Pancreas (tissue), 10 donors: ENCODE measurements at places on chromosomes 12 and 14.

GRCh38 chr12:124800506-124800905 lies 63.2 kb downstream of the SCARB1 start:
- DNase-seq = no peak

DNA sequence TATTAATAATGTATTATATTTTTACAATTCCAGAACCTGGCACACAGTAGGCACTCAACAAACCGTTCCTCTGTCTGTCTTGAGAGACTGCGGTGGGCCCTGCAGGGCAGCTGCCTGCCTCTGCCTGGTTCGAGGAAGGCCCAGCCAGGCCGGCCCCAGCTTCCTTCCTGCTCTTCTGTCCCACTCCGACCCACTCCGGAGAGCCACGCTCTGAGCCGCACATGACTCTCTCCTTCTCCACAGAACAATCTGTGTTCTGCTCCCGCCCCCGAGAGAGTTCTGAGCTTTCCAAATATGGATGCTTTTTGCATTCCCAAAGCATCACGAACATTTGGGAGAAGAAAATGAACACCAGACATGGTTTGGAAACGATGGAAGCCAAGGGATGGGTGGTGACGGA lies 57.3 kb downstream of the TTC7B start:
- DNase-seq = no peak

GRCh38 chr14:57657487-57657886 lies 163.8 kb upstream of the CCDC198 start:
- DNase-seq = no peak

- no peak for DNase-seq
Observed at GRCh38 chr14:59344691-59345455, 120.3 kb downstream of the GPR135 start.

DNA sequence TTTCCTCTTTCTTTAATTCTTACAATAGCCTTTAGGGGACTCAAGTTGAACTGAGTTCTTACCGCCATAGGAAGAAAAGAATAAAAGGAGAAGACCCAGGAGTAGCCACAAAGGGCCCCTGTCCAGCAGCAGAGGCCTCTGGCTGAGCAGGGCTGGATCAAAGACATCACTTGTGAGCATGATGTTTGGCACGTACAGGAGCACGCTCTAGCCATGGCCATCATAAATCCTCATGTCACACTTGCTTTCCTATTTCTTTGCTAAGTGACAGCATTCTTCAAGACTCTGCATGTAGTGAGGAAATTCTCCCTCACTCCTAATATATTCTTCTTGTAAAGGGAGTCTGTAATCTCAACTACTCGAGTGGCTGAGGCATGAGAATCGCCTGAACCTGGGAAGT lies 15.7 kb downstream of the CLEC4C start:
- DNase-seq = no peak

DNA sequence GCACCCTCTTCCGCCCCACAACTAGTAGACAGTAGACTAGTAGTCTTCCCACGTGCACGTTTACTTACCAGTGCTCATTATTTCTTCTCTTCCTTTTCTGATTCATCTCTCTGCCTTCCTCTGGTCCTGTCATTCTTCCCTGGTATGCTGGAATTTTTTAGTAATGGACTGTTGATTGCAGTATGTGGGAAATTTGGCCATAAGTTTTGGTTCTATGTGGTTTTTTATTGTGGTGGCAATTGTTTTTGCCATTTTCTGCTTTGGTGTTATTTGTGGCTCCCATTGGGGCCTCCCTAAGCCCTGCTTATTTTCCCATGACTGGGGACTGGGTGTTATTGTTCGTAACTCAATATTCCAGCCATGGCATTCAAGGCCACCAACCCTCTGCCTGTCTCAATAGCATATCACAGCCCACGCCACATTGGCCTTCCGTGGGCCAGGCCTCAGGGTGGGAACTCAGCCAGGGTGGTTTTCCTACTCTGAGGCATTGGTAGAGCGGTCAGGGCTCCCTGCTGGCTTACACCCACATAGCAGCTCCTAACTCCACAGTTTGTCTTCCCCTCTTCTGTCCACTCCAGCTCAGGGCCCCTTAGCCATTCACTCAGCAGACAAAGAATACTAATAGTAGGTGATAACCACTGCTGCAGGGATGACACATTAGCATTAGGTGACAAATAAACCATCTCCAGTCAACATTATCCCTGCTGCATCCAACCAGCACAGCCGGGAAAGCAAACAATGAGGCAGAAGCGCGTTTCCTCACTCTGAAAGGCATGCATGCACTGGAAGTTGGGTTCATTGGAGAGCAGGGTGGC lies 321.5 kb downstream of the CACNA1C start:
- no peak for DNase-seq

- DNase-seq = no peak
Observed at GRCh38 chr12:106071686-106072085, 67.1 kb downstream of the NUAK1 start.

GRCh38 chr12:49910331-49911212 lies 6.9 kb upstream of the FAIM2 start:
- DNase-seq = no peak

DNA sequence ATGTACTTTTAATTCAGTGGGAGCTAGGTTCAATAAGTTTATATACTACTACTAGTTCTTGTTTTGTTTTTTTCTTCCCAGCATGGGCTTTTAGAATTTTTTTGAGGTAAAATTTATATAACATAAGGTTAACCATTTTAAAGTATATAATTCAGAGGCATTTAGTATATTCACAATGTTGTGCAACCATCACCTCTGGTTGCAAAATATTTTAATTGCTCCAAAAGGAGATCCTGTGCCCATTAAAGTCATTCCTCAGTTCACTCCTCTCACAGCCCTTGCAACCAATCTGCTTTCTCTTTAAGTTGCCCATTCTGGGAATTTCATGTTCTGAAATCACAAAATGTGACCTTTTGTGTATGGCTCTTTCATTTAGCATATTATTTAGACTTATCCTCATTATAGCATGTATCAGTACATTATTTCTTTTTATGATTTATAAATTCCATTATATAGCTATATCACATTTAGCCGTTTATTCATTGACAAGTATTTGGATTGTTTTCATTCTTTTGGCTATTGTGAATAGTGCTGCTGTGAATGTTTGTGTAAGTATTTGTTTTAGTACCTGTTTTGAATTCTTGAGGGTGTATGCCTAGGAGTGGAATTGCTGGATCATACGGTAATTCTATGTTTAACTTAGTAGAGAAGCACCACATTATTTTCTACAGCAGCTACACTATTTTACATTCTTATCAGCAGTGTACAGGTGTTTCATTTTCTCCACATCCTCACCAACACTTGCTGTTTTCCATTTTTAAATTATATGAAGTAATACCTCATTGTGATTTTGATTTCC lies 59.1 kb downstream of the ARHGAP5 start:
- DNase-seq = no peak

DNA sequence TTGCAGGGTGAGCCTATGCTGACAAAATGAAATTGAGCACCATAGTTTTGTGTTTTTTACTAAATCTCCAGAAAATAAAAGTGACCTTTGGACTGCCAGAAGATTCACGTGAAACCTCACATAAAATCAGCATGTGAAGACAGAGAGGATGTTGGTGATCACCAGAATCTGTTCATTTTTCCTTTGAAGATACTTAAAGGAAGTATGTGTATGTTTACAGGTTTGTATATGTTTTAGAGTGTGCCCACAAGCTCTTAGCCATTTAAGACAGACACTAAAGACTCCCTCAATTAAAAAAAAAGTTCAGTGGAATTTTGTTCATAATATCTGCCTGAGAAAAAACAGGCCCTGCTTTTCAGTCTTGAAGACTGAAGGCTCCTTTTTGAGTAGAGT lies 25.9 kb downstream of the DDX47 start:
- no peak for DNase-seq

- DNase-seq = no peak
Observed at GRCh38 chr14:23562822-23563472, 4.6 kb downstream of the AP1G2 start.

DNA sequence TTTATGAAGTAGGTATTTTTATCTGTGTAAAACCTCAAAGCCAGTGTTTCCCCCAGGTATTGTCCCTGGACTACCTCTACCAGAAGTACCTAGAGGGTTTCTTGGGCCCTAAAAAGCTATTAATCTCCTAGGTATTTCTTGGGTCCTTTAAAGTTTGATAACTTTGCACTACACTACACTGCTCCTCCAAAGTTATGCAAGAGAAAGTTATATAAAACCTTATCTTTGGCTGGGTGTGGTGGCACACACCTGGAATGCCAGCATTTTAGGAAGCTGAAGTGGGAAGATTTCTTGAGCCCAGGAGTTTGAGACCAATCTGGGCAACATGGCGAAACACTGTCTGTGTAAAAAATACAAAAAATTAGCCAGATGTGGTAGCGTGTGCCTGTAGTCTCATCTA lies 34.9 kb downstream of the PTPN21 start:
- no peak for DNase-seq

GRCh38 chr12:126741536-126742240 lies 1525.3 kb upstream of the TMEM132C start:
- DNase-seq = no peak

GRCh38 chr14:76377735-76378074 lies 1.8 kb downstream of the ESRRB start:
- no peak for DNase-seq

- no peak for DNase-seq
Observed at GRCh38 chr12:65611396-65611795, 212.9 kb upstream of the HMGA2 start.

DNA sequence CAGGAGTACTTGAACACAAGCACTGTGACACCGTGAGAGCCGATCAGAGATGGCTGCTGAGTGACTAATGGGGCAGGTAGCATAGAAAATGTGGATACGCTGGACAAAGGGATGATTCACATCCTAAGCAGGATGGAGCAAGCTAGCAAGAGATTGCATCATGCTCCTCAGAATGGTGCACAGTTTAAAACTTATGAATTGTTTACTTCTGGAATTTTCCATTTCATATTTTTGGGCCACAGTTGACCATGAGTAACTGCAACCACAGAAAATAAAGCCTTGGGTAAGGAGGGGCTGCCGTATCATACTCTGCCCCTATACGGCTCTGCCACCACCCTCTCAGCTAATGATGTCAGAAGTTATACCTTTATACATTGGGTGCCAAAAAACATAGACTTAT lies 23.3 kb upstream of the MARK3 start:
- DNase-seq = no peak

GRCh38 chr14:84657911-84658310 lies 872.0 kb upstream of the FLRT2 start:
- no peak for DNase-seq

- peak; percentile 25 for DNase-seq
Observed at GRCh38 chr12:47766502-47767215, 6.4 kb upstream of the SLC48A1 start.

DNA sequence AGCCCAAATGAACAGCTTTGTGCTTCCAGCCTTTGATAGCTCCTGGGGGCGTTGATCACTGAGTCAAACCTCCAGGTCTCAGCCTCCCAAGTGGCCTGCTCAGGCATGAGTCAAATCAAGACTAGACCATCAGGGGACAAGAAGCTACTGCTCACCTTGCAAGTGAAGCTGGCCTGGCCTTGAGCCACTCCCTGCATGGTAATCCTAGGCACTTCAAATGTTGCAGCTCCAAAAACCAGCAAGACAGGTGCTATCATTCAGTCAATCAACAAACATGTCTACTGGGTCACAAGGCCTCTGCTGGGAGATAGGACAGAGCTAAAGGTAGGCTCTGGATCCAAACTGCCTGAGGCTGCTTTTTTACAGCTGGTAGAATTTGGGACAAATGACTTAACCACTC lies 33.1 kb upstream of the NOS1 start:
- DNase-seq = no peak

GRCh38 chr14:94932589-94932988 lies 162.7 kb upstream of the GSC start:
- DNase-seq = no peak

DNA sequence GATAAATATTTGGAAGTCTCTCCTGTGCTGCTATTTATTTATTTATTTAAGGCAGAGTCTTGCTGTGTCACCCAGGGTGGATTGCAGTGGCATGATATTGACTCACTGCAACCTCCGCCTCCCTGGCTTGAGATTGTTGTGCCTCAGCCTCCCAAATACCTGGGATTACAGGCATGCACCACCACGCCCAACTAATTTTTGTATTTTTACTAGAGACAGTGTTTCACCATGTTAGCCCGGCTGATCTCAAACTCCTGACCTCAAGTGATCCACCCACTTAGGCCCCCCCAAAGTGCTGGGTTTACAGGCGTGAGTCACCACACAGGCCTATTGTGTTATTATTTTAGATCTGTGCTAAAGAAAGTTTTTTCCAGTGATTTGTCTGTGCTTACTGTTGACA lies 225.2 kb downstream of the CCER1 start:
- DNase-seq = no peak

DNA sequence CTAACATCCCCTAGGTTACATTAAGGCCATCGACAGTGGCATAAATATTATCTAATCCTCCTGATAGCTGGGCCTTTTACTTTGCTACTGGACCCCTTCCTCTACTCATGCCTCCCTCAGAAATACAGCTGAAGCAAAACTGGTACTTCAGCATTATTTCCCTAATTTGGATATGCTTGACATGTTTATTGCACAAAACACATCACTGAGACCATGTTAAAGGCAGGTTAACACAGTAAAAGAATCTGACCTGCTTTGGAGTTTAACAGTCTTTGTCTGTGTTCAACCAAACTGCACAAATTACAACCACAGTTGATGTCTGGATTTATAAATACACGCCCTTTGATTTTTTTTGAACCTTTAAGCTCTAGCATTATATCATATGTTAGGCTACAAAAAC lies 156.6 kb downstream of the FOXA1 start:
- no peak for DNase-seq

DNA sequence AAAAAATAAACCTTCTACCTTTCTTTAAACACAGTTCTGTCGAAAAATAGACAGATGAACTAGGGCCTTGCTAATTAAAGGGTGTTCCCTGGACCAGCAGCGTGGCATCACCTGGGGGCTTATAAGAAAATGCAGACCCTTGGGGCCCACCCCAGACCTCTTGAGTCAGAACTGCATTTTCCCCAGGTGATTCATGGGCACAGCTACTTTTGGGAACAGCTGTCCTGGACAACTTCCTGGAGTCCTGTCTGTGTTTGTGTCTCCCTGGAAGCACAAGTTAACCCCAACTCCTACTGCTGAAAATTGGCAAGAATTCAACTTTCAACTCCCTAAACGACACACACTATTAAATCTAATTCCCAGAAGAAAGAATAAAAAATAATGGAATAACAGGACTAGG lies 17.8 kb downstream of the FBLN5 start:
- DNase-seq = no peak

DNA sequence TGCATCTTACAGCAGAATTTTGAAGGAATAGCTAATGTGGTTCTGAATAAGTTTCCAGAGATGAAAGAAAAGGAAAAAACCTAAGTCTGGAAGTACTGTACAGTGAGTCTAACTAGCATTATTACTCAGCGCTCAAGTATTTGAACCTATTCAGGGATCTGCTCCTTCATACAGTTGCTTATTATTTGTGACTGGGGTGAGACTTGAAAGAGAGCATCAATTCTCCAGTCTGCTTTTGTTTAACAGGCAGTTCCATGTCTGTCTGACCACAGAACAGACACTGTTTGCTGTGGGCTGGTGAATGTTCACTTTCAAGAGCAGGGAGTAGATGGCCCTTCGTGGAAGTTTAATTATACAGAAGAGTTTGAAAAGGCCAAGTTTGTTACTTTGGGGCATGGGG lies 9.3 kb downstream of the ETV6 start:
- no peak for DNase-seq

- no peak for DNase-seq
Observed at GRCh38 chr14:32286602-32287001, 42.5 kb upstream of the AKAP6 start.

GRCh38 chr12:2535583-2536204 lies 259.1 kb upstream of the FKBP4 start:
- DNase-seq = no peak

- no peak for DNase-seq
Observed at GRCh38 chr12:59763835-59764234, 168.0 kb downstream of the SLC16A7 start.
